Peyer's patch (tissue), 4 donors: ENCODE measurements at places on chromosomes 3 and 15. TPM values are rescaled to one million over a fixed set of nuclear protein-coding genes. Genes with fewer than 3 reads are reported as not detected.

Gene MYL3
- total RNA-seq, result 17.3 TPM

Gene NTRK3
- total RNA-seq, result 0.35 TPM

Gene C3orf70
- total RNA-seq, result 5.5 TPM

Gene SENP8
- total RNA-seq, result 0.95 TPM

- no peak overlapping the region for H3K27ac ChIP-seq
- no peak for DNase-seq
- H3K27me3 ChIP-seq, result no peaks in the 10 kb centered on the region
- H3K4me1 ChIP-seq, result no peaks in the 10 kb centered on the region
Measured at GRCh38 chr15:80744826-80745225, 34.3 kb upstream of the CEMIP start.

DNA sequence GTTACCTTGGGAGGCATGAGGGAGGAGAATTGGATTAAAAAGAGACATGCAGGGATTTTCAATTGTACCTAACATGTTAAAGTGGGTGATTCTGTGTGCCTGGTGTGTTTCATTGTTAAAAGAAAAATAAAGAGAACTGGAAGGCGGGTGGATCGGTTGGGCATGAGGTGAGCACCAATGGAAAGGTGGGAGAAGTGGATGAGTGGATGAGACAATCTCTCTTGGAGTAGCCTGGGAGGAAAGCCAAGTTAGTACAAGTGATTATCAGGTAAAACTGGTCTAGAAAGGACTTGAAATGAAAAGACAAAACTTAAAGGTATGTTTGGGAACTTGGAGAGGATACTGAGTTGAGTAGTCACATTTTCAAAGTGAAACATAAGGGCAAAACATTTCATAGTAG, 12.1 kb downstream of the VEPH1 start:
- H3K36me3 ChIP-seq, result no peaks in the 10 kb centered on the region
- H3K4me1 ChIP-seq, result no peaks in the 10 kb centered on the region
- no peak overlapping the region for H3K27ac ChIP-seq
- no peaks in the 10 kb centered on the region for H3K27me3 ChIP-seq

- DNase-seq, result no peak
- no peaks in the 10 kb centered on the region for H3K36me3 ChIP-seq
- H3K4me1 ChIP-seq, result peaks cover 8% of the 10 kb centered on the region
- H3K27ac ChIP-seq, result no peak overlapping the region
Measured at GRCh38 chr3:23859012-23859743, 53.4 kb downstream of the UBE2E1 start.

DNA sequence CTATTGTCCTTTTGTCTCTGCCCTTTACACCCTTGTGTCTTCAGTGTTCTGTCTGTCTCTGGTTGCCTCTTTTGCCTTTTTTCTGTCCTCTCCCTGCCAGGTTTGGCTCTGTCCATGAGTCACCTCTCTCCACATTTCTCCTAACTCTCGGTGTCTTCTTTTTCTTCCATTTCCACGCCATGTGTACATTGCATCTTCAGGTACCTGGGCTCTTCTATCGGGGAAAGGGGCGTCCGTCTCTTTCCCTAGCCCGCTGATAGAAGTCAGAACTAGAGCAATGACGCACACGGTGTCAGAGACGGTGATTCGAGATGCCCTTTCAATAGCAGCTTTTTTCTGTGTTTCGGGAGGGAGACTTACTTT, 641 bp downstream of the OPA1 start:
- H3K4me3 ChIP-seq, result peak overlapping the region; percentile 69
- DNase-seq, result no peak
- no peaks in the 10 kb centered on the region for H3K36me3 ChIP-seq
- H3K27ac ChIP-seq, result peak overlapping the region; percentile 84

DNA sequence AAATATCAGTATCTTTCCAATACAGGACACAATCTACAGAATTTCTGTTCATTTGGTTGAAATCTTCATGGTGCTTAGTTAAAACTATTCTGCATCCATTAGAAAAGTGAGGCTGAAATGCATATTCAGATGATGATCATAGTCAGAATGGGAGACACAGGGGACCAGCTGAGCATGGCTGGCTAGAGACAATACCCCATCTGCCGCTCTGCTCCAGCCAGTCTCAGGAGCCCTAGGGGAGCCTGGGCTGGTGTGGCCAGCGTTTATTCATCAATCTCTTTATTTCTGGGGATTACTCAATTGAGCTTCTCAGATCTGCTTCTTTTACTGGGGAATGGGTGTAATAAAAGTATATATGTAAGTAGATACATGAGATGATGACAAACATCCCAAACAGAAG, 470.9 kb upstream of the CDIN1 start:
- no peaks in the 10 kb centered on the region for H3K4me1 ChIP-seq
- H3K27ac ChIP-seq, result no peak overlapping the region

DNA sequence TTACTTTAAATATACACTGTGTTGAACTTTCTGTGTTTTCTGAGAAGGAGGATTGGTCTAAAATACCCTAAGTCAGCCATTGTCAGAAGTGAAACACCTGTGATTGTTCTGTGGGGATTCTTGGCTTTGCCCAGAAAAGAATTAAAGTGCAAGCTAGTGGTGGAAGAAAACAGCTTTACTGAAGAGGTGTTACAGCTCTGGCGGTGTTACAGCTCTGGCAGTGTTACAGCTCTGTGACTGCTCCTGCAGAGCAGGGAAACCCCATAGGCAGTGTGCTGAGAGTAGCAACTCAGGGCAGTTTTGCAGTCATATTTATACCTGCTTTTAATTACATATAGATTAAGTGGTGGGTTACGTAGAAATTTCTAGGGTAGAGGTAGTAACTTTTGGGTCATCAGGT, 66.6 kb downstream of the C3orf20 start:
- H3K4me1 ChIP-seq, result no peaks in the 10 kb centered on the region
- no peaks in the 10 kb centered on the region for H3K36me3 ChIP-seq
- H3K27me3 ChIP-seq, result no peaks in the 10 kb centered on the region
- no peak for DNase-seq
- no peak overlapping the region for H3K4me3 ChIP-seq
- H3K27ac ChIP-seq, result no peak overlapping the region
